ENCODE measurements at places on chromosomes 7 and 10. TPM values are rescaled to one million over a fixed set of nuclear protein-coding genes. Genes with fewer than 3 reads are reported as not detected.
A peak's percentile ranks its signal among the peaks of the same experiment; 100 is the strongest.

The NKX1-2 gene
- polyA plus RNA-seq, result not detected

DNA sequence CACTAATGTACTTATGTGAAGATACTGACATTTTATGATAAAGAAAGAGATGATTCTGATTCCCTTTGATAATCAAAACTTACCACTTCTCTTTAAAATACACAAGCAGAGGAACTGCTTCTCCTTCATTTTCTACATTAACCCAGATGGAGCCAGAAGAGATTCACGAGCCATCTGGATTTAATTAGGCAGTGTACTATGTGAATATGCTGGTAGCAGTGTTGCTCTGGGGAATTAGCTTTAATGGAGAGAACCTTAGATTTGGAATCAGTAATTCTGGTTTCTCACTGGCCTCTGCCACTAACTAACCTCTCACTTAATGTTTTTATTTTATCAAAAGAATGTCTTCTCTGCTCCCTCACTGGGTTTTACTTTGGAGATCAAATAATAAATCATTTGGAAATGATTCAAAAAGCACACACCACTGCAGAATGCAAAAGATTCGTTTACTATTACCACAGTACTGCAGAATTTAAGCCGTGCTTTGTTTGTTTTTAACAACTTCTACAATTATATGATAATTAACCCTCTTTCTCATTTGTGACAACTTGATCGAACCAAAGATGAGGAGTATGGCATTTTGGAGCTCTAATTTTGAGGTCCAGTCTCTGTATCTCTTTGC lies 77.5 kb upstream of the PHYHIPL start:
- DNase-seq, result peak; percentile 81

DNA sequence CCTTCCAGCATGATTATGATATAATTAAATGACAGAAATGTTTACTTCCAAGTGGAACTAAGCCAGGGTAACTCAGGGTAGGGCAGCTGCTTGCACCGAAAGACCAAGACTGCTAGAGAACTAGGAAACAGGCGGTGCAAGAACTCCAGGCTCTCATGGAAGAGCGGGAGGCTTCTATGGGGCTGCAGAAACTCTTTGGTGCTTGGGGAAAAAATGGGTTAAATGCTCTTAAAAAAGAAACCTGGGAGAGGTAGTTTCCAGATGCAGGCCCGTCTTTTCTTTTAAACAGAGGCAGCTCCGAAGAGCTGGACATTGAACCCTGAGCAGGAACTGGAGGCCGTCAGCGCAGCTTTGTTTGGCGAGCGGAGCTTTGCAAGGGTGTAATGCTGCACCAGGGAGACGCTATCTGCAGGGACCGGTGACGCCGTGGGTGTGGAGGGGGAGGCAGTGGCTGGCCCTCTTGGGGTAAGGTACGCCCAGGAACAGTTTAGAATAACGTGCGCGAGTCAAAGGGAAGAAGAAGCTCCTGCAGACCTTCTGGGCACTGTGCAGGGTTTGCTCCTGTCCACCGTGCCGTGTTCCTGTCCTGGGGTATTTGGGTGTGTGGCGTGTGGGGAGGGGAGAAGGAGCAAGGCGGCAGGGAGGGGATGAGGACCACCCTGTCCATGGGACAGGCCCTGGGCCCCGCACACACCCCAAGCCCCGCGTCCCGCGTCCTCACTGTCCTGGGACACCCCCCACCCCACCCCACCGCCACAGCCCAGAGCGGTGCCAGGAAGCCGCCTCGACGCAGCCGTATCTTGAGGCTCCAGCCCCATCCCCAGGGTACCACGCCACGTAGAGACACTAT lies 59.0 kb downstream of the EGFR start:
- DNase-seq, result no peak

DNA sequence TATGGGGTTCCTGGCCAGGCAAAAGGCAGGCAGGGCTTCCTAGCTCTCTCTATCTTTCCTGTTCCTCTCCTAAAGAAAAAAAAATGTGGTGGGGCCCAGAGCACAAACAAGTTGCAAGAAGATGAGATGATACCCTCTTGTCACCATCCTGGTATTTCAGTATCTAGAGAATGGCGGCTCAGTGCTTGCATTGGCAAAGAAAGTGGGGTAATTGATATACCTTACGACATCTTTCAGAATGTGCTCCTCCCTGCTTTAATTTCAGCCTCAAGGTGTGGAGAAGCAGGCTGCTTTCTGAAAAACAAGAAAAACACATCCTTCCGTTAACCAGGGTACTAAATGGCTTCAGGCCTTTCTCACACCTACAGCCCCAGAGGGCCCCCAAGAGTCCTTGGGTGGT lies 34.5 kb upstream of the CUX1 start:
- no peak for DNase-seq

DNA sequence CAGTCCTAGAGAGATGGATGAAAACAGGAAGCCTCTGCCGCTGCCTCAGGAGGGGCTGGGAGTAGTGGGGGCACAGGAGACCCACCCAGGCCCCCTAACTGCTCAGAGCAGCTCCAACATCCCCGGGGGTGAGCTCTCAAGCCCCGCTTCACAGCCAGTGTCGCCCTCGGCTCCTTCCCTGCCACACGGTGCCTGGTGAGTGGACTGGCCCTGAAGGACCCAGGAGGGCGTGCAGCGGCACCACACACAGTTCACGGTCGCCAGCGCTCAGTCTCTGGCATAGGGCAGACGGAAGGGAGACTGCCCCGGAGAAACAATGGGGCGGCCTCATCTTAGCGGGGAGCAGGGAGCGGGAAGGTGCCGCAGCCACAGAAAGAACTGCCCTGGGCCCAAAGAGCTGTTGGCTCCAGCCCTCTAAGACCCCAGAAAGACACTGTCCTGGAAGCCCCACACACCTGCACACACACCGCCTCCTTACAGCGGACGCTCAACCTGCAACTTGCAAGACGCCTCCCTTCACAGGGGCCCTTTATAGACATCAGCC lies 1.2 kb downstream of the CLDN15 start:
- DNase-seq, result no peak
